ENCODE measurements at places on chromosomes 11 and 22.
A peak's percentile ranks its signal among the peaks of the same experiment; 100 is the strongest.

DNA sequence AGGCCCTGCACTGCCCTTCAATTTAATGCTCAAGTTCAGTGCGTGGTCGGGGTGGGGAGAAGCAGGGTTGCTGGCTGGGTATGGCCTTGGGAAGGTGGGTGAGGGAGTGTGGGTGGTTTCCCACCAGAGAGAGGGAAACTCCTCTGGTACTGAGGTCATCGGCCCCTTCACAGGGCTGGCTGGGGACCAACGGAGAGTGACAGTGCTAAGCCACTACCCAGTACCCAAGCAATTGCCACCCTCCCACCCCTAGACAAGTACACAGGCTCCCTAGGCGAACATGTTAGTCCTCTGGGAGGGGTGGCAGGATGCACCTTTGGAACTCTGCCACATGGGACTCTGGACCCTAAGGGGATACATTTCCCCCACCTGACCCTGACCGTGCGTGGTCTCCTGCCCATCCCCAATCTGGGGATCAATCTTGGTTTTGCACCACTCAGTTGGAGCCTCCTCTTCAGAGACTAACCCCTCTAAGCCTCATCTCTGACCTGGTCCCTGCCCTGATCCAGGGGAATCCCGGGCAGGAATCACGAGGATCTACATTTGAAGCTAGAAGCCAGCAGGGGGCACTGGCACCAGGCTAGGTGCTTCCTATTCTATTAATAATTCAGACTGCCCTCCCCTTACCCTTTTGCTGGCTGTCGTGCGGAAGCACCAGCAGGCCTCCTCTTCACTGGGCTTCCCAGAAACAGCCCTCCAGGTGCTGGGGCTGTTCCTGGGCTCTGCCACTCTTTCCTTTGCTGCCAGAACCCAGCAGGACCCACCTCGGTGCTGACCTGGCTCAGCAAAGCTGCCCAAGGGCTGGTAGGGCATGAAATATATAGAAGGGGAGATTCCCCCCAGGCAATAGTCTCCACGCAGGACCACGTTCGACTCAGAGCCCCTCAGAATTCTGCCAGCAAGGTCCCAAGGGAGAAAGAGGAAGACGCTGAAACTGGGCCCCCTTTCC, 377.7 kb downstream of the TENM4 start:
- DNase-seq, result peak; percentile 29

- no peak for DNase-seq
Measured at GRCh38 chr11:12273618-12273995, 103.8 kb upstream of the PARVA start.

GRCh38 chr11:123145661-123146060, 49.4 kb downstream of the CLMP start:
- DNase-seq, result no peak

DNA sequence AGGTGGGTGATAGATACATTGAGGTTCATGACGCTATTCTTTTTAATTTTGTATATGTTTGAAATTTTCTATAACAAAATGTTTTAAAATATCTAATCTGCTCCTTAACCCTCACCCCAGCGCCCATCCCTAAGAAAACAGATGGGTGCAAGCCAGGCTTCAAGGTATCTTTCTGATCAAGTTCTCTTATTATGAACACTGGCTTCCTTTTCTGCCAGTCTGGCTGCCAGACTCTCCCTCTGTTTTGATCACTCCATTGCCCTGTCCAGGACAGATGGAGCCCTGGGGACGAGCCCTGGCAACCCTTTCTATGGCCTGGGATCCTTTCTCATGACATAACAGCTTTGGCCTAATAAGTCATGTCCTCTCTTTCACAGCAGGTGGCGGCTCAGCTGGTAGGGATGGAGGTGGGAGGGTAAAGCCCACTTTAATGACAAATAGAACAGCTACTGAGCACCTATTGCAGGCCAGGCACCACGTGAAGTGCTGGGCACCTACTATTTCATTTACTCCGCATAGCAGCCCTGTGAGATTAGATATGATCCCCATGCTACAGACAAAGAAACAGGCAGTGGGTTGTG, 38.4 kb downstream of the DRD2 start:
- DNase-seq, result no peak

GRCh38 chr22:37141971-37142370, 7.7 kb downstream of the IL2RB start:
- DNase-seq, result no peak
